ENCODE measurements at places on chromosomes 1 and 21.
A peak's percentile ranks its signal among the peaks of the same experiment; 100 is the strongest.

DNA sequence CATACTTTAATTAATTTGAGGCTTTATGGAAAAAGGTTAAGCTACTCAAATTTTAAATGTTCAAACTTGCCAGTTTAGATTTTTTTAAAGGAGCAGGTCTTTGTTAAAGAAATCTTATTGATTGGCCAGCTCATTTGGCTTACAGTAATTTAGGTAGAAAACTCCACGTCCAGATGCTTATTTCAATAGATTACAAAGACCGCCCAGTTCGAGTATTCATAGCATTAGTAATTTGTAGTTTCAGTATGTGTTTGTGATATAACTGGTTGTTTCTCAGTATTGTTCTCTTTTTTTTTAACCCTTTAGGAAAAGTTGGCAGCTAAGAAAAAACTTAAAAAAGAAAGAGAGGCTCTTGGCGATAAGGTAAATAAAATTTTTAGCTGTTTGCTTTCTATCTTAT is 1.6 kb downstream of the RPF1 start:
- DNase-seq, result no peak

DNA sequence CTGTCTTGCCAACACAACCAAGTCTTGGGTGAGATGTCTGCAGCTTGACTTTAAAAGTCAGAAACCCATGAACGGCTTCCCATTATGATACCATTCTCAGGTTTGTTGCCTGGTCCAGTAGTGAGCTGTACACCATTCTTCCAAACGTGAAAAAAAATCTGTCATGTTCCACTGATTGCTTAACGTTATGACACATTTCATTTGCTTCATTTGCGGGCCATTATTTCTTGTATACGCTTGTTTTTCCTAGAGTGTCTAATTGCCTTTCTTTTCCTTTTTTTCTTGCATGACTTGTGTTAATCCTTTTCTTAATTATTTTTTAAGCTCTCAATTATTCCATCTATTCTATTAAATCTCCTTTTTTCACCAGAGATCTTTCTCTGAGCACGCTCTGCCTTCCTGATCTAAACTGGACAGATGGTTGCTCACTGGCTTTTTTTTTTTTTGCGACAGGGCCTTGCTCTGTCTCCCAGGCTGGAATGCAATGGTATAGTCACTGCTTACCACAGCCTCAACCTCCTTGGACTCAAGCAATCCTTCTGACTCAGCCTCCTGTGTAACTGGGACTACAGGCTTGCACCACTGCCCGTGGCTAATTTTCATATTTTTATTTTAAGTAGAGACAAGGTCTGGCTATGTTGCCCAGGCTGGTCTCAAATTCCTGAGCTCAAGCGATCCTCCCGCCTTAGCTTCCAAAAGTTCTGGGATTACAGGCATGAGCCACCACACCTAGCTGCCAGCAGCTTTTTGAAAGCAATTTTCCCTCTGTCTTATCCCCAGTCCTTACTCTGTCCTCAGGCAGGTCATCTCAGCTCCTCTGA is 31.7 kb upstream of the CAMTA1 start:
- DNase-seq, result peak; percentile 35

- peak; percentile 91 for DNase-seq
Observed at GRCh38 chr1:84853741-84854721, 39.0 kb downstream of the LPAR3 start.

GRCh38 chr1:205142102-205142469 is 20.3 kb upstream of the RBBP5 start:
- no peak for DNase-seq

- no peak for DNase-seq
Observed at GRCh38 chr1:93014168-93014567, 52.9 kb upstream of the DIPK1A start.

DNA sequence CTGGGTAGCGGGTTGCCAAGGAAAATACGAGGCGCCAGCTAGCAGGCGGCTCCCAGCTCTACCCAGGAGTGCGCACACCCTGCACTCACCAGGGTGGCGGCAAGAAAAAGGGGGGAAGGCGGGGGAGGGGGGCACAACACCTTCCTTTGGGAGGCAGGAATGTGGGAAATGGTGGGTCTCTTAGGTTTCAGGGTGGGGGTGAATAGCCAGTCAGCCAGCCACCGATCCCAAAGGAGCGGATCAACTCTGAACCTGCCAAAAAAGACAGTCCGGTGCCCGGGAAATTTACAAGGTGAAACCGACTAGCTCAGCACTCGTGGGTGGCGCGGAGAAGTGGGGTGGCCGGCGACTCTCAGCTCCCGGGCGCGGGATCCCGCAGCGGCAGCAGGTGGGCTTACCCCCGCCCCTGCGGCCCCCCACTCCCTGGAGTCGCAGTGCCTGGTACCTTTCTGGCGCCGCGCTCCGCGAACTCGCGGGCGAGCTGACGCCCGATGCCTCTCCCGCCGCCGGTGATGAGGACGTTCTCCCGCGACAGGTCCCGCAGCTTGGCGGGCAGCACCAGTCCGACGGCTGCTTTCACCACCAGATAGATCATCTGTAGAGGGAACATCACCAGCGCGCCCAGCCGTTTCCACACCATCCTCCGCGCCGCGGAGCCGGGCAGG is 1.2 kb downstream of the DHRS3 start:
- no peak for DNase-seq

GRCh38 chr1:18290740-18291412 is 183.3 kb downstream of the IGSF21 start:
- DNase-seq, result no peak

GRCh38 chr1:59413327-59413720 is 116.4 kb downstream of the FGGY start:
- DNase-seq, result peak; percentile 12

GRCh38 chr1:12546771-12547585 is 71.0 kb downstream of the DHRS3 start:
- peak; percentile 29 for DNase-seq

- DNase-seq, result no peak
Observed at GRCh38 chr1:30658014-30658336, 65.4 kb downstream of the MATN1 start.

GRCh38 chr1:4600615-4601460 is 53.6 kb upstream of the AJAP1 start:
- DNase-seq, result no peak

GRCh38 chr1:193417945-193418744 is 231.7 kb upstream of the B3GALT2 start:
- DNase-seq, result peak; percentile 44

DNA sequence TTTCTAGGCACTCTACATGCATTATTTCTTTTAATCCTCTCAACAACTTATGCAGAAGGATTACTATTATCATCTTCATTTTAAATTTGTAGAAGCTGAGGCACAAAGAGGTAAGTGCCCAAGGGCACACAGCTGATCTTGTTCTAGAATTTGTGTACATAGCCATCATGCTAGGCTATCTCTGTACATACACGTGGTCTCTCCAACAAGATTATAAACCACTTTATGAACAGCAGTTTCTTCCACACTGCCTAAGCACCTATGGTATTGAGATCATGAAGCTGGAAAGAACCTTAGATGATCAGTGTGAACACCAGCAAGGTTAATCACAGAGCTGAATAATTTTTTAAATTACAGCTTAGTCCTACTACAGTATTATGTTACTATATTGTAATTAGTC is 28.9 kb downstream of the UCHL5 start:
- DNase-seq, result no peak

- DNase-seq, result no peak
Observed at GRCh38 chr1:15938628-15939161, 37.2 kb downstream of the ZBTB17 start.

- DNase-seq, result peak; percentile 70
Observed at GRCh38 chr1:24949331-24949881, 19.3 kb upstream of the RUNX3 start.

GRCh38 chr1:150764617-150765101 is 919 bp downstream of the CTSS start:
- peak; percentile 80 for DNase-seq

GRCh38 chr1:78854556-78854955 is 152.0 kb downstream of the ADGRL4 start:
- no peak for DNase-seq

DNA sequence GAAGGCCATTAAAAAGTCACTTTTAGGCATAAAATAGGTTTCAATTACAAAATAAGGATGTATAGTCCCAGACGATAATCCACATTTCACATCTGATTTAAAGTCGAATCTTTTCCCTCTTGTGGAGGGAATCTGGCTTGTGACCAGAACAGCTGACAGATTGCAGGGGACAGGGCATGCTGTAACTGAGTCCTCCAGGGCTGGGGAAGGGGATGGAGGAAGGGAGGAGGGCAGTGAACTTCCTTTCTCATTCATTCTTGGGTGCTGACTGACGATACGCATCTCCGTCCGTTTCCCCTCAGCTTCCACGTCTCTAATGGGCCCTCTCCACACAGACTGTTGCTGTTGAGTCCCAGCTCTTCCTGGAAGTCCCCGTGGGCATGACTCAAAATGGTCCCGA is 108.1 kb upstream of the CSF3R start:
- DNase-seq, result no peak

- no peak for DNase-seq
Observed at GRCh38 chr21:15301736-15302135, 236.9 kb upstream of the NRIP1 start.

GRCh38 chr1:32195972-32196823 is 4.2 kb upstream of the CCDC28B start:
- DNase-seq, result peak; percentile 54

DNA sequence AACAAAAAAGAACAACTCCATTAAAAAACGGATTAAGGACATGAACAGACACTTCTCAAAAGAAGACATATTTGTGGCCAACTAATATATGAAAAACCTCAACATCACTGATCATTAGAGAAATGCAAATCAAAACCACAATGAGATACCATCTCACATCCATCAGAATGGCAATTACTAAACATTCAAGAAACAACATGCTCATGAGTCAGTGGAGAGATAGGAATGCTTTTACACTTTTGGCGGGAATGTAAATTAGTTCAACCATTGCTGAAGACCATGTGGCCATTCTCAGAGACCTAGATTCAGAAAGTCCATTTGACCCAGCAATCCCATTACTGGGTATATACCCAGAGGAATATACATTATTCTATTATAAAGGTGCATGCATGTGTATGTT is 1442.6 kb upstream of the B3GALT2 start:
- DNase-seq, result no peak

GRCh38 chr21:41923186-41923585 is 30.6 kb downstream of the C2CD2 start:
- no peak for DNase-seq

DNA sequence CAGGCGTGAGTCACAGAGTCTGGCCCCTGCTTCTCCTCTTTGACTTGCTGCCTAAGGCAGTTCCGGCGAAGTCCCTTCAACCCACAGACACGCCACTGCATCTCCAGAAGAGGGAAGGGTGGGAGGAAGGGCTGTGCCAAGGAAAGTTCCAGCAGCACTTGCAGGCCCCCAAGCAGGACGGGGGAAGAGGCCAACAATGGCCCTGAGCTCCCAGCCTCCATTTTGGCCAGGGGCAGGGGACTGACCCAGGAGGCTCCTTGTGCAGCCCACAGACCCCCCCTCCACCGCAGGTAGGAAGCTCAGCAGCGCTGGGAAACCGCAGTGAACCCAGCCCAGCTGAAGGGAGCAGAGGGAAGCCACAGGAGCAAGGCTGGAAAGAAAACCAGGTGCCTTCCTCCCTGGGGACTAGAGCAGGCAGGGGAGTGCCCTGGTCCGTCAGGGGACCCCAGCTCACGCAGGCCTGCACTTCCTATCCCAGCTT is 35.4 kb downstream of the ACOT7 start:
- DNase-seq, result peak; percentile 21

GRCh38 chr1:26529655-26530409 is at the start of gene RPS6KA1:
Gene RPS6KA1, plus strand, starts transcription at chr1:26529761. Its CDS starts 160 bp downstream, at chr1:26529921.
- DNase-seq, result peak; percentile 14

GRCh38 chr1:117708323-117709248 is 102.7 kb downstream of the TENT5C start:
- no peak for DNase-seq

- no peak for DNase-seq
Observed at GRCh38 chr1:110986407-110986891, 22.7 kb upstream of the LRIF1 start.

- peak; percentile 90 for DNase-seq
Observed at GRCh38 chr1:241706967-241707366, 54.9 kb downstream of the WDR64 start.

DNA sequence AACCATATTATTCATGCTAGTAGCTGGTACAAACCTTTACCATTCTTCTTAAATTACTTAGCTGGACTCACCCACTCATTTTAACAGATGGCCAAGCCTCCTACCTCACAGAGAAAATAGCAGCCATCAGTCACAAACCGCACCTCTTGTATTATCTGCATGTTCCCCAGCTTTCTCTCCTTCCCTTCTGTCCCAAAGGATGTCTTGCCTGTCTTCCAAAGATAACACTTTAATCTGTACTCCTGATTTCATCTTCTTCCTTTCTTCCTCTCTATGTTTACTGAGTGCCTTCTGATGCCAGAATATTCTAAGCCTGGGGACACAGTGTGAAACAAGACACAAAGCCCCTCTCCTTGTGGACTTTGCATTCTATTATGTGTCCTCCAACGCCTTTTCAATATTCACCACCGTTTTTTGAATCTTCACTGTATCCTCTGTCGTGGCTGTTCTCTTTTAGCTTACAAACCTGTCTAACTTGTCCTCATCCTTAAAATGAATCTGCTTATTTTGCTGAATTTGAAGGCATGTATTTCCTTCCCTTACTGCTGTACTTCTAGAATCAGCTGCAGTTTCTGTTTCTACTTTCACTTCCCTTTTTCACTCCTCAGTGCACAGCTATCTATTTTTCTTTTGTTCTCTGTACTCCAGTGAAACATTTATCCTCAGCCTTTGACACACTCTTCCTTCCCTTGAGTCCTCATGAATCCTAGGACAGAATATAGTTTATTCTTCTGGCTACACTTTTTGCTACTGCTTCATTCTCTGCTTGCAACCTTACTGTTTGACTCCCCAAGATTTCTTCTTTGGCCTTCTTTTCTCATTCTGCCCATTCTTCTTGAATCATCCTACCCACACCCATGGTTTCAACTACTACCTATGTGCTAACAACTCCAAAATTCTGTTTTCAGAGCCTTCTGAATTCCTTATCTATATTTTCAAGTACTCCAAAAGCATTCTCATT is 216.9 kb upstream of the SAMSN1 start:
- DNase-seq, result no peak

GRCh38 chr1:241186716-241187115 is 170.3 kb downstream of the RGS7 start:
- DNase-seq, result peak; percentile 28

- DNase-seq, result peak; percentile 10
Observed at GRCh38 chr1:160373696-160374095, 6.8 kb downstream of the NHLH1 start.

DNA sequence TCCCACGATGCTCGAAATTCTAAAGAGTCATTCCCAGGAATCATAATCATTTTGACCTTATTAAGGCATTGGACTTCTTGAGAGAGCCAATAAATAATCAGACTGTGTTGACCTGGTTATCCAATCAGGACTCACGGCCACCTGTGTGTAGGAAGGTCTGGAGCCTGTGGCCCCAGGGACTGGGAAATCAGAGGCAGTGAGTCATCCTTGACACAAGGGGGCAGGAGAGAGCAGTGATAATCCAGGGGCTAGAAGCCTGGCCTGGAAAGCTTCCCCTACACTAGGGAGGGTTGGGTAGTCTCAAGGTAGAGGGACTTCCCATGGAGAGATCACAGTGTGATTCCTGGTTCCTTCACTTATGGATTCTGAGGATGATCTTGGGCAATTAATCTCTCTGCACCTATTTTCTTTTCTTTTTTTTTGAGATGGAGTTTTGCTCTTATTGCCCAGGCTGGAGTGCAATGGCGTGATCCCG is 4.7 kb downstream of the MR1 start:
- peak; percentile 71 for DNase-seq

All from fibroblast of mammary gland (primary cell).